GM23248 (cell line): ENCODE measurements at places on chromosomes 12 and 14.

- peak; percentile 35 for DNase-seq
These were observed 5.4 kb upstream of the GPR84 start for GRCh38 chr12:54369597-54370131.

- DNase-seq = no peak
These were observed 44.0 kb upstream of the CPNE8 start for GRCh38 chr12:38949363-38949762.

DNA sequence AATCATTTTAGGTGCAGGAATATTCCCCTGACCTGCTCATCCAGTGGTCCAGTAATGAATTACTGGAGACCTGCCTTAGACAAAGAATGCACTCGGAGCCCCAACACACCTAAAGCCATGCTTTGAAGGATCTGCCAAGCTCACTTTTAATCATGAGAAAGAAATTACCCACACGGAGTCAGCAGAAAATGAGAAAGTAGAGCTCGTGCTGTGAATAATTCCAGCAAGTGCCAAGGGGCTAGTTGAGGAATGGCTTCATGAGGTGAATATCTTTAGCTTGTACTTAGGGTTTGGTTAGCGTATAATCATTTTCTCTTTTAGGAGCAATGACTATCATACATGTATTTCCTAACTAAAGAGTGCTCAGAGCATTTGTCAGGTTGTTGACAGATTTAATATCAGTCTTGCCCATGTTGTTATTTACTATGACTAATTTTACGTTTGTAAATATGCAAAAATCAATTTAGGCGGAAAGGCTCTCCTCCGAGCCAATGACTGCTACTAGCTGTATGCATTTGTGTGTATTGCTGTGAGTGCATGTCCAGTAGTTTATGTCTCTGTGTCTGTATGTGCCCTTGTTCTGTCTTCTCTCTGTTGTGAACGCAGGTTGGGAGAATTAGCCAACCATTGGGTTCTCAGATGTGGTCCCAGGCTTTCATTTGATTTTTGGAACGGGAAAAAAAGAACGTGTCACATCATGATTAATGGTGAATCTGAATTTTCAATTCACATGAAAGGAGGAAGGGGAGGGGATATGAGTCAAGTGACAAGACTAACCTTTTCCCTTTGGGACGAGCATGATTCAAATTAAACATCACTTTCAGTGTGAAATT lies 98.4 kb downstream of the RMST start:
- DNase-seq = no peak

DNA sequence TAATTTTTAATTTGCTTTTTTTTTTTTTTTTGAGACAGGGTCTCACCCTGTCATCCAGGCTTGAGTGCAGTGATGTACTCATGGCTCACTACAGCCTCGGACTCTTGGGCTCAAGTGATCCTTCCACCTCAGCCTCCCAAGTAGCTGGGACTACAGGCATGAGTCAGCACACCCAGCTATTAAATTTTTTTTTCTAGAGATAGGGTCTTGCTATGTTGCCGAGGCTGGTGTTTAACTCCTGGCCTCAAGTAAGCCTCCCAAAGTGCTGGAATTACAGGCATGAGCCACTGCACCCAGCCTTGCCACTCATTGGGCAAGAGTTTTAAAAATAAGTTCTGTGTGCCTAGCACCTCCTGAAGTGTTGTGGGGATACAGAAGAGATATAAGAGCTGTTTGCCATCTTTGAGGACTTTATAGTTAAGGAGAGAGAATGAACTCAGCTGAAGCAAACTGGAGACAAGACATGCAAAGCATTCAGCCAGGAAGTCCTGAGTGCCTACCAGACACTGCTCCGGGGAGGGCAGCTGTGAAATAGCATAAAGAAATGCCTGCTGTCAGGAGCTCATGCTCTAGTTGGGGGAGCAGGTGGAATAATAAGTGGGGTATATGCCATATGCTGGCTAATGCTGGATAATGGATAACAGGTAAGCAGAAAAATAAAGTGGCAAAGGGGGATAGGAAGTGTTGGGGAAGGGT lies 15.0 kb upstream of the EMP1 start:
- no peak for DNase-seq

GRCh38 chr12:15540005-15540404 lies 217.7 kb downstream of the PTPRO start:
- DNase-seq = peak; percentile 21
